ENCODE measurements at places on chromosomes 1 and 21.
A peak's percentile ranks its signal among the peaks of the same experiment; 100 is the strongest.

GRCh38 chr1:187763976-187764375 lies 935.2 kb downstream of the PLA2G4A start:
- no peak for DNase-seq

DNA sequence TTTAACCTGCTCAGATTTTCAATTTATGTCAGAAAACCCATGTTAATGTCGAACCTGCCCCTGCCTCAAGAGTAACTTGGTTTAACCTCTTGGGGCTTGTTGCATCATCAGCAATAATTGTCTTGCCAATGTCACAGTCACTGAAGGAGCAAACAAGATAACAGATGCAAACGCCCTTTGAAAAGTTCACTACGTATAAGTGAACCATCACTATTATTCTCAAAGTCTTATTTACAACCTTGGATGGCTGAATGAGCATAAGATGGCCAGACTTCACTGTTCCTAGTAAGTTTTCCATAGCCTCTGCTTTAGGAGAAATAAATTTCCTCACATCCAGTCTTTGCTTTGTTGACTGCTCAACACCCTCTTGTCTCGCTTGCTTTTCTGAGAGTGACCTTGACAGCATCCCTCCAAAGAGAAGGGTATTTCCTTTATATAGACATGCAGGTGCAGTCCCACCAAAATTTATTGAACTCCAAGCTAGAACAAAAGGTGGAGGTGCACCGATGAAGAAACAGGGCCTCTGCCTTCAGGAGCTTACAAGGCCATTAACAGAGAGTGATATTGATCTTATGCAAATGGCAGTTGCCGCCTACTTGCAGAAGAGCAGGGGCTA lies 749 bp upstream of the LRIG2 start:
- no peak for DNase-seq

DNA sequence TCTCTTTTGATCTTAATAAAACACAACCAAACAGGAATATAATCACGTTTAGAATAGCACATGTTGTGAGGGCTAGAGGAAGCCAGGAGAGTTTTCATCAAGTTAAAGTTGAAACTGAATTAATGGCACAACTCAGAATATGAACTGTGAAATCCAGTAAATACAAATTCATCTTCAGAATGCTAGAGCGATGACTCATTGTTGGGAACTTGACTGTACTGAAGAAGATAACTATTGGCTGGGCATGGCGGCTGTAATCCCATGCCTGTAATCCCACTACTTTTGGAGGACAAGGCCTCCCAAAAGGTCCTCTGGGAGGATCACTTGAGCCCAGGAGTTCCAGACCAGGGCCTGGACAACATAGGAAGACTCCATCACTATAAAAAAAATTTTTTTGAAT lies 8.8 kb downstream of the SYF2 start:
- peak; percentile 43 for DNase-seq

- peak; percentile 62 for DNase-seq
Observed at GRCh38 chr1:236534151-236534651, 10.4 kb downstream of the LGALS8 start.

- peak; percentile 92 for DNase-seq
Observed at GRCh38 chr1:59360170-59360569, 63.3 kb downstream of the FGGY start.

DNA sequence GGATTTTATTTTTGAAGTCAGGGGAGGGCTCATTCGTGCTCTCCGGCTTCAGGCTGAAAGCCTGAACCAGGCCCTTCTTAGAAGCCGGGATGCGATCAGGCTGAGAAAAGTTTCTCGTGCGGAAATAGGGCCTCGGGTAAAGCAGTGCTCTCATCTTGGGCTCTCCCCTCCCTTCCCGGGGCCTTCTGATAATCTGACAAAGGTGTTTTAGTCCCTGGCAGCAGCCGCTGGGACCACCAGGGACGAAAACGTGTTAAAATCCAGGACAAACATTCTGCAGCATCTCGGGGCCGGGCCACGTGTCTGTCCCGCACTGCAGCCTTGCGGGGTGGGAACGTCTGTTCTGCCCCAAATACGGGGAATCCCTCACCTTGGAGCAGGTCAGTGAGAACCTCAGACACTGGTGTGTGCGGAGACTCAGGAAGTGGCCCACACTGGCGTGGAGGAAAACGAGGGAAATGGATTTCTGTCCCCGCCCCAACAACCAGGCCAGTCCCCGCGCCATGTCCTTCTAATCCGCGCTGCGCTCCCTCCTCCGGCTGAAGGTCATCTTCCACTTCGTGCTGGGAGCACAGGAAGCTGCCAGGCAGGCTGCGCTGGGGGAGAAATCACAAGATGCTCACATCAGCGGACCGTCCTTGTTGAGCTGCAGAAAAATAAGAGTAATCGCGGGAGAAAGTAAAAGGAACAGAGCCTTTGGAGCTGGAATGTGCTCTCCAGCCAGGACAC lies 16.6 kb upstream of the AJAP1 start:
- DNase-seq: no peak

GRCh38 chr21:39625211-39625895 lies 12.6 kb downstream of the B3GALT5 start:
- DNase-seq: no peak

GRCh38 chr1:23485002-23485332 lies 988 bp upstream of the ASAP3 start:
- no peak for DNase-seq

GRCh38 chr1:44266400-44267344 lies 53.4 kb downstream of the DMAP1 start:
- no peak for DNase-seq

- no peak for DNase-seq
Observed at GRCh38 chr1:217393896-217394295, 237.0 kb downstream of the GPATCH2 start.

- DNase-seq: peak; percentile 80
Observed at GRCh38 chr21:36437745-36438128, 42.2 kb downstream of the CLDN14 start.

DNA sequence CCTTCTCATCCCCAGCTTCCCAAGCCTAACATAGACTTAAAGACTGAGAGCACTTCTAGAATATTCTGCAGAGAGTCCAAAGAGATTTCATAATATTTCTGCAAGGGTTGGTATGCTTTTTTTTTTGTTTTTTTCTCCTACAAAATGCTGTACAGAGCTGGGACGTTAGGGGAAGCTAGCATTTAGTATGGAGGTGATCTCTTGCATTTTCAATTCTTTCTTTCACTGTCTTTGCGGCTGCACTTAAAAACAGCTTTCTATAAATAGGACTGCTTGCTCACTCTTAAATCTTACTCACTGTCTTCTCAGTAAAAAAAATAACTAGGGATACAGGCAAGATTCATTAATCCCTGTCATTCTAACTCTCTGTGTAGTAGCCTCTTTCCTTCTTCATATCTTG lies 7.4 kb downstream of the DSCAM start:
- DNase-seq: no peak

DNA sequence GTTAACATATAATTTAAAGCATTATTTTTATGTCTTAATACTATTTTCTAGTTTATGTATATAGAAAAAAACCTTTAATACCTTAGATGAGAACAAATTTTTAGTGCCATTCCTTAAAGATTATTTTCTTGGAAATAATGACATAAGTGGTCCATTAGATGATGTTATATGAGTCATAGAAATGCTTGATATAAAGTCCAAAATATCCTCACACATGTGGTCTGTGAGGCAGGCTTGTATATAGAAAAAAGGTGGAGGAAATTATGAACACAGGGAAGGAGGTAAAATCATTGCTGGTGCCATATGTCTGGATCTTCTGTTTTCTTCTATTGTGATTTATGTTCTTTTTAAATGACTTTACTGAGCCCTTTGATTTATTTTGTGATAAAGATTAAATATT lies 79.3 kb downstream of the MAP3K7CL start:
- no peak for DNase-seq

- DNase-seq: no peak
Observed at GRCh38 chr1:109634292-109634691, 14.7 kb downstream of the AMPD2 start.

GRCh38 chr1:67041841-67042503 lies 12.0 kb downstream of the SLC35D1 start:
- peak; percentile 79 for DNase-seq

DNA sequence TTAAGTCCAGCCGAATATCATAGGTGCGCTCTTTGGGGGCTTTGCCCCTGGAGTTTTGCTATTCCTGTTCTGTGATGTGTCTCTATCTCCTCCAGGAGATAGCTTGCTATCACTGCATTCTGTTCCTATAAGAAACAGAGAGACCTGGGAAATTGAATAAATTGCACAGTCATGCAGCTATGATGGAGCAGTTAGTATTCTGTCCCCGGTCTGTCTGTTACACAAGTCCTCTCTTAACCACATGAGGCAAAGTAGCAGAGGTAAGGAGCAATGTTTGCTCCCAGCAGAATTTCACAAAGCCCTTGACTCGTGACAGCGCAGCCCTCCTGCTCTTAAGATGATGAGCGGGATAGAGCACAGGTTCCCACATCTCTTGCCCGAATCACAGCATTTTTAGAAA lies 63.9 kb upstream of the GRHL3 start:
- no peak for DNase-seq

- DNase-seq: no peak
Observed at GRCh38 chr1:108803548-108803947, 53.3 kb downstream of the AKNAD1 start.

- peak; percentile 87 for DNase-seq
Observed at GRCh38 chr1:59393211-59394180, 96.6 kb downstream of the FGGY start.

- DNase-seq: no peak
Observed at GRCh38 chr1:29183287-29183686, 1.6 kb upstream of the SRSF4 start.

- no peak for DNase-seq
Observed at GRCh38 chr21:42515708-42516502, 2.3 kb downstream of the SLC37A1 start.

DNA sequence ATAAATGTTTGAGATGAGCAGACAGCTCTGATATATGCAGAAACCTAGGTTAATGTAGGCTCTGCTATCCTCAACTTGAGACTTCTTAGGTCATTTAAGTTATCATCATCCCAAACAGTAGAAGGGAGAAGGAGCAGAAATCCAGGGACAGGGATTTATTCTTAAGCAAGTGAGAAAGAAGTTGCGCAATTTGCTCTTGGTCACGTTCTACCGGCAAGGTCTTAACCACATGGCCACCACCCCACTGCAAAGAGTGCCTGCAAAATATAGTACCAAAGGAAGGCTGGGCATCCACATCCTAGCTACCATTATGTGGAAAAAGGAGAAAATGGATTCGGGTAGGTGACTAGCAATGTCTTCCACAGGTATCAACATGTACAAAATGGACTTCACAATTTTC lies 25.2 kb downstream of the CRNN start:
- DNase-seq: no peak

DNA sequence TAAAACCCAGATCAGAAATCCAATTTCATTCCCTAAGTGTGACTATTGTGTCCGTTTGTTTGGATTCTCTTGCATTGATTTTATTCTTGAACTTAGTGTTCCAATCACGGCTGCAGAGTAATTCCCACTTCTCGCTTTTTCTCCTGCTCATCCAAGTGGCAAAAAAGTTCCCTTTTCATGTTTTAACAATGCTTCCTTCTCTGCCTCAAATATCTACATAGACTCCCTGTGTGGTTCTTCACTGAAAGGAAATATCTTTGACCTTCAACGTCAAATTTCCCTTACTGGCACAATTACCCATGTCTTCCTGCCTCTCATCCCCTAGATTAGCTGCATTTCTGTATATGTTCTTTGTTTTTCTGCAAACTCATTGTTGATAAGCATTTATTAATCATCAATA lies 305.4 kb downstream of the BACH1 start:
- no peak for DNase-seq

GRCh38 chr1:66351913-66352312 lies 182.0 kb upstream of the SGIP1 start:
- no peak for DNase-seq

DNA sequence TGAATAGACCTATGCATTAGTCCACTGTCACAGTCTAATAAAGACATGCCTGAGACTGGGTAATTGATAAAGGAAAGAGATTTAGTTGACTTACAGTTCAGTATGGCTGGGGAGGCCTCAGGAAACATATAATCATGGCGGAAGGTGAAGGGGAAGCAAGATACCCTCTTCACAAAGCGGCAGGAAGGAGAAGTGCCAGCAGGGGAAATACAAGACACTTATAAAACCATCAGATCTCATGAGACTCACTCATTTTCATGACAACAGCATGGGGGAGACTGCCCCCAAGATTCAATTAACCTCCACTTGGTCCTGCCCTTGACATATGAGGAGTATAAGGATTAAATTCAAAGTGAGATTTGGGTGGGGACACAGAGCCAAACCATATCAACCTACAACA lies 59.4 kb downstream of the CAPN9 start:
- DNase-seq: no peak

DNA sequence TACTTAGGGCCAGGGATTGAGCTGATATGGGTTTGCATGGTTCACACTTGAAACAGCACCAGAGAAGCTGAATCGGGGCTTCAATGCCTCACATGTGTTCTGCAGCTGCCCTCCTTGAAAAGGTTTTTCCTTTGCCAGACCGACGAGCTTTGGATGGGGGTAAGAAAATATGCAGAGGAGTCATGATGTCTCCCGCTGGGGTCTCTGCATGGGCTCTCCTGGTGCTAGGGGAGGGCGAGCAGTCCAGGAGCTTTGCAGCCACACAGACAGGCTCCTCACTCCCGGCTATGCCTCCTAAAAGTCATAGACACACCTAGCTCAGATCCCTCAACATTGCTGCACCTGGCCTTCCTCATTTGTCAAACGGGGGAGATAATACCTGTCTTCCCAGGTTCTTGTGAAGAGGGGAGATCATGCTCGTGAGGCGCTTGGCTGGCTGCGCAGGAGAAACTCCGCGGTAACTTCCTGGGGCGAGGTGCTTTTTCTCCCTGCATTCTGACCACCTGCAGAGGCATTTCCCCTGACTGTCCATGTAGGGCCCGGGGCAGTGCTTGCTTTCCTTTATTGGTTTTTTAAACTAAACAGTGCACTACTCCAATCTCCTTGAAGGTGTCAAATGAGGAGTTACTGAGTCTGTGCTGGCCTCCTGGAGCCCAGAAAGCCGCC lies 112.4 kb downstream of the PLXNA2 start:
- DNase-seq: no peak

DNA sequence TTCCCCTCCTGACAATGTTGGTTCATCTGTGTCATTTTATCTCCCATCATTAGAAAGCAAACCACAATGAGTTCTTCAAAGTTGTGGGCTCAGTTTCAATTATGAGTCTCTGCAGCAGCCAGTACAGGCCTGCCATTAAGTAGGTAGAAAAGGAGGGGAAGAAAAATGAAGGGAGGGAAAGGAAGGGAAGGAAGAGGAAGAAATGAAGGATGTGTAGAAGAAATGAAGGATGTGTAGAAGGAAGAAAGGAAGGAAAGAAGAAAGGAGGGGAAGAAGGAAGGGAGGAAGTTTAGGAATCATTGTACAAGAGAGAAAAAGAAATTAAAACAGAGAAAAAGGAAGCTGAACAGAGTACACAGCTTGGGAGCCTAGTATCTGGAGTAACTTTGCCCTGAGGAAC lies 498.3 kb upstream of the DAB1 start:
- no peak for DNase-seq

Measured in AG10803 (cell line).